ENCODE measurements at places on chromosomes 16 and 17.
A peak's percentile ranks its signal among the peaks of the same experiment; 100 is the strongest.

DNA sequence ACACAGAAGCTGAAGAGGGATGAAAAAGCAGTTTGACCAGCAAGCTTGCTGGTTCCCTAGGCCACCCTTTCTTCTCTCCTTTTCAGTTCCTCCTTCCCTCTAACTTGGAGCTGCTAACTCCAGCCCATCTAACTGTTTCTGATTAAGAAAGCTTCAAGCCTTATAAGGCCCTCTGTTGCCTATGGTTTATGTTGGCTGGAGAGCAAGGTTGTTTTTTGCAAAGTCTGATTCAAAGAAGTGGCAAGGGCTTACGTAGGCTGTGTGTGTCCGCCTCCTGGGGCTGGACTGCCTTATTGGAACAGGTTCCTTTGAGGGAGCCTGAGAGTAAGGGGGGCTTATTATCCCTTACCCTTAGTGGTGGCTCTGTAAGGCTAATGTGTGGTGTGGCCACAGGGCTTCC is 7.1 kb downstream of the AKAP1 start:
- no peak for DNase-seq

GRCh38 chr17:48187872-48188608 is 80.5 kb downstream of the SNX11 start:
- no peak for DNase-seq

DNA sequence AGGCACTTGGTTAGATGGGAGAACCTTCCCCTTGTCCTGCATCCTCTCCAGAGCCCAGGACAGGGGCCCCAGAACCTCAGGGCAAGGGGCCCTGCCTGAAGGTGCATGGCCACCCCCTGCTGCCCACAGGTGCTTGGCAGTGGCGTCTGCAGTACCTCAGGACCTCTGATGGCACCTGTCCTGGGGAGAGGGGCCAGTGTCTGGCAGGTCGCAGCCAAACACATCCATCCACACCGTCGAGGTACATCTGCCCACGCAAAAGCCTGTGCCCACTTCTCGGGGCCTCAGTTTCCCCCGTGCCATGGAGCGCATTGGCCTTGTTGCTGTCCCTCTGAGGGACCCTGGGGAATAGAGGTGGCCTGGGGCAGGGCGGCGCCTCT is 9.3 kb downstream of the MAP2K3 start:
- DNase-seq = no peak

- no peak for DNase-seq
These were observed 21.4 kb downstream of the PLCD3 start for GRCh38 chr17:45110676-45111611.

DNA sequence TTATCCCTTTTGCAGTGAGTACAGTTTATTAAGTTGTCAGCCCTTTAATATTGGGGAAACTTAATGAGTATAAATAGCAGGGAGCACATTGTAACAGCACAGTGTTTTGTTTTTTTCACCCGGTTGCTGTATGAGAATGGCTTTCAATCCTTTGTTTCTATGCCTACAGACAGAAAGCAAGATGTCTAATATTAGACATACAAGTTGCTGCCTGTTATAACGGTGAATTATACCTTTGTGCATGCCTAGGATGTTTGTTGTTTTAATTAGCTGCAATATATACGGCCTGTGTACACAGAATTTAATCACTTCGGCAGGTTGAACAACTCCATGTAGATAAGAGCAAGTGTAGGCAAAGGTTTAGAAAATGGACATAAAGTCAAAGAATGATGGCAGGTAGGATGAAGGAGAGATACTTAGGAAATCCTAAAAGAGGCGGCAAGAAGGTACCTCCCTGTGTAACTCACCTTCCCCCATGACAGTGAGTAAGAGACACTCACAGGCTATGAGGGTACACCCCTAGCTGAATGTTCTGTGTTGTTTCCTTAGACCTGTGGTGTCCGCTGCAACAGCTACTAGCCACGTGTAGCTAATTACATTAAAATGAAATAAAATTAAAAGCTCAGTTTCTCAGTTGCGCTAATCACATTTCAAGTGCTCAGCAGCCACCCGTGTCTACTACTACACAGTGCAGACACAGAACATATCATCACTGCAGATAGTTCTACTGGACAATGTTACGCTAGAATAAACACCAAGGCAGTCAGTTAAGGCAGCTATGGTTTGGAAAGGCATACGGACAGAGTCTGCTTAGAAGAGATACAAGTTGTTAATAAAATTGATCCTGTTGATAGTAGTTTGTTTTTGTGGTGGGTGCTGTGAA is 10.9 kb downstream of the SLC7A6OS start:
- no peak for DNase-seq

DNA sequence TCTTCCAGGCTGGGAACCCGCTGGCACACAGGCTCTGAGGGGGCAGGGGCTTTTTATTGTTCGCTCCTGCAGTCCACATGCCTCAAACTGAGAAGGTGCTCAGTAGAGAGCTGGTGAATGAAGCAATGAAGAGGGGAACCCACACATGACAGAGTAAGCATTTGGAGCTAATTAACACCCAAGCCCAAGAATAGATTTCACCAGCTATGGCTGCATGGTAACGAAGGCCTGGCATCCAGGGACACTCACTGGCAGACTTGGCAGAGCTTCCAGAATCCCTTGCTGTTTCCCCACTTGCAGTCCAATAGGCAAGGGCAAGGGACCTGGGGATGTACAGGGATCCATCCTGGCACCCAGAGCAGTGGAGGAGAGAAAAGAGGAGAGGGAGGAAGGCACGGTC is 12.2 kb downstream of the FLOT2 start:
- DNase-seq = no peak

- no peak for DNase-seq
These were observed 1.7 kb downstream of the ABCA8 start for GRCh38 chr17:68953340-68953997.

DNA sequence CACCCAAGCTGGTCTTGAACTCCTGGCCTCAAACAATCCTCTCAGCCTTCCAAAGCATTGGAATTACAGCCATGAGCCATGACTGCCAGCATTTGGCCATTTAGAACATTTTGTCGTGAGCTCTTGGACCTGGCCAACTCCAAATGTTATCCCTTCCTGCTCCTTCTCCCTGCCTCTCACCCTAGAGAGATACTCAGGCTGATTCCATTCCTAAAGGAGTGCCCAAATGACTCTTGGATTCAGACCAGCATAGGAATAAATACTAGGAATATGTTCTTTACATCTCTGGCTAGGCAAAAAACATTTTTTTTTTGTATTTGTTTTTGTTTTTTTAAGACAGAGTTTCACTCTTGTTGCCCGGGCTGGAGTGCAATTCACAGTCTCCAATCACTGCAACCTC is 15.5 kb downstream of the FZD2 start:
- DNase-seq = no peak

DNA sequence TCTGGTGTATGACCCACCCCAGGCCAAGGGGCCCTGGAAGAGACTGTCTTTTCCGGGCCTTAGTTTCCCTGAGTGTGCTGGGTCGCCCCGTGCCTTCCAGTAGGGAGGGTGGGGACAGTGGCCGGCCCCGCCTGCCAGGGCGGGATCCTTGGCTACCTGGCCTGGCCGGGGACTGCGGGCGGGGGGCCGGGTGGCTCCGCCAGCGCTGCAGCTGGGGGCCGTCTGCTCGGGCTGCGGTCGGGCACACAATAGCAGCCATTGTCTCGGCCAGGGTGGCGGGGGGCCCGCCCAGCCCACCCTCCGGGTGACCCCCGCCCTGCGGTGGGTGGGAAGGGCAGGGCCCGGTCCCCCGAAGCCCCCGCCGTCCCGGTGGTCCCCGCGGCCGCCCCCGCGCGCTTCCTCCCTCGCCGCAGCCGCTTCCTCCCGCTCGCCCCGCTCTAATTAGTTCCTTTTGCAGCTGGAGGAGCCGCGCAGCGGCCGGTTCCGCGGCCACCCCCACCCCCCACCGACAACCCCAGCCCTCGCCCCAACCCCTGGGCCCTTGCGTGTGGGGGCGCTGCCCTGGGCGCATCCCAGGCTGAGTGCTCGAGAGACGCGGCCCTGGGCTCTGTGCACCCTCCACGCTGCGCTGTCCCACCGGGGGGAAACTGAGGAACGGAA is 11.6 kb downstream of the GLIS2 start:
- DNase-seq = no peak

DNA sequence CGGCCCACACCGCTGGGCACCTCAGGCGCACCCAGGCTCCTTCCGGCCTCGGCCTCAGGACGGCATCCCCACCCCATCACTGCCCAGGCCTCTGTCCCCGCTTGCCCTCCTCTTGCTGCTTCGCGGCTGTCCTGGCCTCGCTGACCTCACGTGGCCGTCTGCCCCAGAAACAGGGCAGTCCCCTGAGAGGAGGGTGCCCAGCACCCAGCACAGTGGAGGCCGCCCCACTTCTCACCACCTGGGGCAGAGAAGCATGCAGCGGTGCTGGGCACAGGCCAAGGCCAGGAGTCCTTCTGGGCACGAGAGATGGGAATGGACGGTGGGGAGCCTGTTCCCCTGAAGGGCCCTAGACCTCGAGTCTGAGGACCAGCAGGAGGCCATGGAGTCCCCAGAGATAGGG is 8.9 kb downstream of the HAGH start:
- DNase-seq = no peak

DNA sequence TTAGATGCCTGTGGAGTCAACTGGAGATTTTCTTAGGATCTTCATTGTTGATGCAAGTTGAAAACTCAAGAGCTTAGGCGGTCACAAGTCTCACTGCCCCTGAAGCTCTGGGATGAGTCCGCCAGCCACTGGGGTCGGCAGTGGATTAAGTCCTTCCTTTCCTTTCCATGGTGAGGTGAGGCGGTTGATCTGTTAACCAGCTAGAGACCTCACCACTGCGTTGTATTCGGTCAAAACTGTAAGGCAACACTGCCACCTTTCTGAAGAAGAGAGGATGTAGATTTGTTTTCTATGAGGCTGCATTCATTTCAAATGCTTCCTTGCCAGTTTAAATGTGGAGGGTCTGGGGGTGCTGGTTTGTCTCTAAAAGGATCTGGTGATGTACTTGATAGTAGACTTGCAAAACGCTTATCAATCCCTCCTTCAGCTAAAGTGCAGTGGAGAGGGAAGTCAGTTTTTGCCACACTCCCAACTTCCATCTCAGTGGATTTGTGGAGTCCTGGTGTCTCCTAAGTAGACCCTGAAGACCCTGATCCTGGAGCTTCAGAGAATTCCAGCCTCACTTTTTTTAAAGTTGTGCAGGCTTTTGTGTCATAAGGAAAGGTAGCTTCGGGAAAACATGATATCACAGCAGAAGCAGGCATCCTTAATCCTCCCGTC is 1.7 kb downstream of the MYOCD start:
- DNase-seq = peak; percentile 40

DNA sequence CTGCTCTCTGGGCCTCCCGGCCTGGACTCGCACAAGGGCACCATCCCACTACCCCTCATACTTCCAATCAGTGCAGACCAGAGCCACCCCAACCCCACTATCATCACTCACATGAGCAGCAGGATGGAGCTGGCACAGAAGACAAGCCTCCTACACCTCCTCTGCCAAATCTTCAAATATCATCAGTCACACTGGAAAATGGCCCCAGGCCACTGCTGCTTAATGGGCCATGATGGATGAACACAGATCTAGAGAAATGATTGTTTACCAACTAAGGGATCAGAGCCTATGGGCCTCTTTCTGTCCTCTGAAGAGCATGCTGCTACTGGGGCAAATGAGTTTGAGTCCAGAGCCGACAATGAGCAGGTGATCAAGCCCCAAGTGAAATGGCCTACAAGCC is 165.5 kb downstream of the GRIN2A start:
- no peak for DNase-seq

DNA sequence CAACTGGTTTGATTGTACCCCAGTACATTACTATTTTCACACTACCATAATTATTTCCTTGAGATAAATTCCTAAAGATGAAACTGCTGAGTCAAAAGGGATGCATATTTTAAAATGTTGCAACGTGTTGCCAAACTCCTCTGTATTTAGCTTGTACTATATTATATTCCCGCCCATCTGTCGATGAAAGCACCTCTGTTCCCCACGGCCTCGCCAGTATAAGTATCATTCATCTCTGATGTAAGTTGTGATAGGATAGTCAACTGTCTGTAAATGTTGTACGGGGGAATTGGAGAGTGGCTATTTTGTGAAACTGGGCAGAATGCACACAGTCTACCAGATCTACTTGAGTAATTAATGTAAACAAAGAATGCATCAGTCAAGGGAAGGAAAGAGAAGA is 47.7 kb upstream of the TNRC6A start:
- DNase-seq = no peak

- no peak for DNase-seq
These were observed 59.0 kb downstream of the ABR start for GRCh38 chr17:1120596-1121441.

DNA sequence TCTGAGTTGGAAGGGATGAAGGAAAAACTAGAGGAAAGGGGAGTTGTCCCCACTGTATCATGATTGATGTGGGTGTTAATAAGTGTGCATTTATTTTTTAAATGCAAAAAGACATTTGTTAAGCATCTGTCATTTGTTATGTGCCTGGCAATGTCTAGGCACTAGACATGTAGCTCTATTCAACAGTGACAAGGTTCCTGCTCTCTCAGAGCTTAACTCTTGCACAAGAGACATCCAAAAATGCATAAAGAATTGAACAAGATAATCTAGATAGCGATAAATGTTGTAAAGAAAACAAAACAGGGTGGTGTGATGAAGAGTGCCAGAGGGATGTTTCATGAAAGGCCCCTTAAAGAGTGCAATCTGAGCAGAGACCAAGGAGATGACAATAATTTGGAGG is 148.9 kb downstream of the TOX3 start:
- DNase-seq = no peak

DNA sequence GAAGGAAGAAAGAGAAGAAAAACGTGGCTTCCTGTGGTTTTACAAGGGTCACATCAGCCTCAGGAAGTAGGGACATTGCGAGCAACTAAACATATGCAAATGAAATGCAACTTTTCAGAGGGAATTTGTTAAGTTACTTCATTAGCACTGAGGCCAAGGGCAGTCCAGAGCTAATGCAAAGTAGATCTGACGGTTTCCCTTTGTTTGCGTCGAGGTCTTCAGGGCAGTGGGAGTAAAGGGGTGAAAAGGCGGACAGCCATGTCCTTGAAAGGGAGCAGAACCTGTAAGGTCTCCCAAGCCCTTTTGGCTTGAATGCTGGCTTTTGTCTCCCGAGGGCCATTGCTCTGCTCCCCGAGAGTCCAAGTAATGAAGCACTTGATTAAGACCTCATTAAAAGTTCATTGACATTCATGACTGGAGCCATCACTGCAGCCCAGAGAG is 85.0 kb downstream of the PMP22 start:
- no peak for DNase-seq

GRCh38 chr16:11327277-11328171 is 17.7 kb upstream of the RMI2 start:
- no peak for DNase-seq

GRCh38 chr16:970386-970765 is 408 bp downstream of the LMF1 start:
- DNase-seq = no peak

DNA sequence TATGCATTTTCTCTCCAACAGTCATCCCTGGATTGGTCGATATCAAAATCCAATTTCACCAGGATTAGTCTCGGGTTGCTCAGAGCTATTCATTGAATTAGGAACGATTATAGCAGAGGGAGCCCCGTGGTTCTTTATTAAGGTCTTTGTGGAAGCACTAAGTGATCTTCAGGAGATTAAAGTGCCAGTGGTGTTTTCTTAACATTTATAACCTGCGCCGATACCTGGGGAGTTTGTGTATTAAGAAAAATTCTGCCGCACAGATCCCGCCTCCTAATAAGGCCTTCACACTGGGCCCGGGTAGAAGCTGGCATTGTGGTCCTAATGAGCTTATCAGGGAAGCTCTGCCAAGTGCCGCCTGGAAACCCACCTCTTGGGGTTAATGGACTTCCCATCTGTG is 238.7 kb downstream of the RBFOX1 start:
- no peak for DNase-seq
